ENCODE measurements at places on chromosomes 6 and 20.
A peak's percentile ranks its signal among the peaks of the same experiment; 100 is the strongest.

- DNase-seq: no peak
These were observed 1.6 kb upstream of the HEY2 start for GRCh38 chr6:125747589-125748405.

DNA sequence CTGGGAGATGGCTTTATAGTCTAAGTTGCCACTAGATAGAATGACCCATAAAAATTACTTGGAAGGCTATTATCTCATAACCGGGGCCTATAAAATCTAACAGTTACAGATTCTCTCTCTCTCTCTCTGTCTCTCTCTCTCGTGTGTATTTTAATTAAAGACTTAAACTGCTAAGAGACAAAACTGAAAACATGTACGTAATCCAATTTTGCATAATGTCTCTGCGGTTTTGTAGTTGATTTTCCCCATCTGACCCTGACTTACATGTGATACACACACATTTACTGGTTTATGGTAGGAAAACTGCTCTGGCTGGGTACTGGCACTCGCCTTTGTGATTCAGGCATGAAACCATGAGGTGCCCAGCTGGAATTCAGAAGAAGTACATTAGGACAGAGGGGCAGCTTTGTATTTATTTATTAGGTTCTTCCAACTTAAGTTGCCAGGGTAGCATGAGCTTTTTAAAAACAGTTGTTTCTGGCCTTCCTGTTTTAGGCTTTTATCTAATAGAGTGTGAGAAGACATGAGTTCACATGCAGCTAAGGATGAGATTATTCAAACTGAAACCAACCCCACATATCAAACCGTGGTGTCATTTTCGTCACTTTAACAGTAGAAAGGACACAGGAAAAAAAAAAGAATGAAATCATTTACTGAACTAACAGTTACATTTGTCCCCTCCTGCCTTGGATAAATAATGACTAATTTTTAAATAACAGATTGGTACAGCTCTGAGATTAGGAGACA lies 182.5 kb downstream of the GMPR start:
- no peak for DNase-seq

- DNase-seq: no peak
These were observed 18.3 kb upstream of the ADGRF4 start for GRCh38 chr6:47680051-47680450.

GRCh38 chr6:53058388-53059195 lies 6.6 kb upstream of the FBXO9 start:
- no peak for DNase-seq

GRCh38 chr20:8353512-8353911 lies 221.4 kb downstream of the PLCB1 start:
- no peak for DNase-seq

DNA sequence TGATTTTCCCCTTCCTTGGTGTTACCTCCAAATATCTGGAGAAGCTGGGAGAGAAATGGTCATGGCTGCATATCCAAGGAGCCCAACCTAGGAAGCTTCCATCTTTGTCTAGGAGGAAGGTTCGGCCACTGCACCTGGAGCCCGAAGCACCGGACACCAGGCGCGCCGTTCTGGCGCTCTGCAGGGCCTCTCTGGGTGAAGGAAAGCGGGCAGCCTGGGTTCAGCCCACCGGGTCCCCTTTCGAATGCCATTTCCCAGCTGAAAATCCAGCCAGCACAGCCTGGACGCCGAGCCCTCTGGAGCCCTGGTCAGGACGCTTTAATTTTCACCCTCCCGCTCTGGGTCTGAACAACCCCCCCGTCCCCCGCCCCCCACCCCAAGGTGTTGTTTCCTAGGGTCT lies 1.2 kb downstream of the LINC00237 start:
- no peak for DNase-seq

- no peak for DNase-seq
These were observed 29.0 kb downstream of the CD83 start for GRCh38 chr6:14146506-14147096.

- peak; percentile 25 for DNase-seq
These were observed 1.1 kb upstream of the SAMD5 start for GRCh38 chr6:147507162-147508041.

GRCh38 chr20:2109425-2110210 lies 8.0 kb downstream of the STK35 start:
- no peak for DNase-seq

DNA sequence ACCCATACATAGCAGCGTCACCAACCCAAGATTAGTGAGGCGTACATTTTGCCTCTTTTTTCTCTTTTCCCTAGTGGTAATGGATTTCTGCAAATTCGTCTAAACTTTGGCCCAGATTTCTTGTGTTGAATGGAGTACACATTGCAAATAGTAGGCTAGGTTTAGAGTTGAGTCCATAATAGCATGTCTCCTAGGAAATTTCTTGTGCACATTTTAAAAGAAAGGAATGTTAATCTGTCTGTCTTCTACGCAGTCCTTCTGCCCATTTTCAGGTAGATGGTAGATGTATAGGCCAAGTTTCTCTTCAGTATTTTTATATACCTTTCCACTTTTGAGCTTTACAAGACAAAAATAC lies 15.7 kb downstream of the TAB2 start:
- no peak for DNase-seq

DNA sequence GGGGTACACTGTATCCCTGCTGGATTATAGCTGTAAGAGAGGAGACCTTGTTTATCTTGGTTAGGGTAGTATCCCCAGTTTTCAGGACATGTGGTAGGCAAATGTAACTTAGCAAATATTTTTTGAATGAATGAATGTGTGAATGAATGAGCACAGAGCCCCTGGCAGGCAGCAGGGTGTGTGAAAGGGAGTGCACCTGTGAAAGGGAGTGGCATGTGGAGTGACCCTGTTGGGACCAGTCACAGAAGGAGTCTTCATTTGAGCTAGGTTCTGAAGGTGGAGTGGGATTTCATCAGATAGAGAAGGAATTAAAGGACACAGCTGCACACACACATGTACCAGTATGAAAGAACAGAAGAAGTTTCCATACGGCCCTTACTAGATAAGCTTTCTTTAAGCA lies 4.9 kb downstream of the SMAP1 start:
- DNase-seq: no peak

GRCh38 chr6:160043784-160044183 lies 74.9 kb downstream of the IGF2R start:
- no peak for DNase-seq

GRCh38 chr6:134295953-134296553 lies 21.9 kb downstream of the SGK1 start:
- DNase-seq: no peak

DNA sequence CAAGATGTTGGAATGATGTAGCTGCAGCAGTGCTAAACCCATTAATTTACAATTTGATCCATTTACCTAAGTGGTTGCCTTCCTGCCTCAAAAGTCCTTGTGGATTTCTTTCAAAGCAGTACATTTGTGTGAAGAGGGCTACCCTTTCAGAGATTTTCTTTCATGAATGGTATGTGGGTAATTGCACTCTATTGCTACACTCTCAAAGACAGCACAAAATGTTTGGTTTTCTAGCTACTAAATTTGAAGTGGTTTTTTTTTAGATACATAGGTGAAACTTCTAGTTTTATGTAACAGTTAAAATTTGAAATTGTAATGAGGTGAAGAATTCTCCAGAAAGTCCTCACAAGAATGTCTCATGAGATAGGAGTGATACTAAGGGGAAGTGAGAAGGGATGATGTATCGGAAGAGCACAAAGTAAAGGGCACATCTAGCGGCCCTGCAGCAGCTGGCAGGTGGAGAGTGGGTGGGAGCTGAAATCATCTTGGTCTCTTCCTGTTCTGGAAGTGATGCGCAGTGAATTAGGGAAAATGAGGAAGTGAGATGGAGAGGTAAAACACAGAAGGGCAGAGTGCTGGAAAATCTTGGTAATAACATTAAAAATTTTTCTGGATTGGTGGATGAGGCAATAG lies 236.8 kb upstream of the MAN1A1 start:
- DNase-seq: no peak

DNA sequence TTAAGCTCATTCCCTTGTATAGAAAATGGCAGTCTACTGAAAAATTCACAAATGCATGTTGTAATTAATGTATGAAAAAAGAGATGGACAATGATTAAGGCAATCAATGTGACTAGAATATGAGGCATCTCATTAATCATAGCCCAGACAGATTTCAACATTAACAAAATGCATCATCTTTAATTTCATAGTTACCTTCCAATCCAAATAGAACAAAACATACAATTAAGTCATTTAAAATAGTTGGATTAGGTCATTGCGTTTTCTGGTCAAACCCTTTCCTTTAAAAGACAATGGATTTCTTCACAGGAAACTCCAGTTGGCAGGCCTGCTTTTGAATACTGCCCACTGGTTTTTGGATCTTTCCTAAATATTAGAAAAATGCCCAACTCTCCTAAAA lies 203.9 kb downstream of the HAO1 start:
- DNase-seq: no peak

- DNase-seq: no peak
These were observed 313.6 kb upstream of the NT5E start for GRCh38 chr6:85136310-85136709.

DNA sequence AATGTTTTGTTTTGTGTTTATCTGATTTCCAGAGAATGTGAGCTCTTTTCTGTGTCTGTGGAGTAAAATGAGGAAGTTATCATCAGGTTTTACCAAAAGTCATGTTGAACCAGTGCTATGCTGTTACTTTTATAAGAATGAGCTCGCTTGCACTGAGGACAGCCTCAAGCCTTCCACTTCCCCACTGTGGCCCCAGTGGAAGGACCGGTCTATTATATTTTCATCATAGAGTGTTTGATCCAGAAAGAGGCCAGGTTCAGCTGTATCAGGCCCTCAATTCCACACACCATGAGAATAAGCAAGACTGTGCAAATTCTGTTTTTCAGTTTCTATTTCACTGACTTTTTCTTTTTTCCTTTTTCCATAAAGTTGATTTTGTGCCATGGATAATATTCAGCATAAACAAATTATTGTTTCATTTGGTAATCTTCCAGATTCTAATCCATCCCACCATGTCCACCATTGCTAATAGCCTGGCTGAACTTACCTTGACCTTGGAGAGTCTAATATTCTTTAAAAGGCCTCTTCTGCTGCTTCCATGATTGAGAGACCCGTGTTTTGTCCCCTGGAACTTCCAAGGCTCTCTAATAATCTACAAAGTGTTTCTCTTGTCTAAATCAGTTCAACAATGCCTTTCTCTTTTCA lies 286.2 kb downstream of the THBS2 start:
- no peak for DNase-seq

DNA sequence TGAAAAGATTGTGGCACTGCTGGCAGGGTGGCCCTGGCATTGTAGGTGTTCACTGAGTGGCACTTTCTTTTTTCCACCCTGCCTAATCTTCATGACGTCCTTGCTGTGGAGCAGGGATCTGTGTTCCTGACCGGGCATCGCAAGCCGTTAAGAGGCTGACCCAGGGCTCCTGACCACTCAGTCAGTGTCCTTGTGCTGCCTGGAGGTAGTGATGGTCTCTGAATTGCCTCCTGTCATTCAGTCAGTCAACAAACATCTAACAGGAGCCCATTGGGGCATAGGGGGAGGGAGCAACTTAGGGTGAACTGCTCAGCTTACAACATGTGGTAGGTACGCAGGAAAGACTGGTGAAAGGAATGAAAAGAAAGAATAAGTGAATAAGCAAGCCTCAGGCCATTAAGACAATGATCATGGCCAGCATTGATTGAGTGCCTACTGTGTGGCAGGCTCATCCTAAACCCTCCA lies 152.0 kb downstream of the CEBPB start:
- no peak for DNase-seq

DNA sequence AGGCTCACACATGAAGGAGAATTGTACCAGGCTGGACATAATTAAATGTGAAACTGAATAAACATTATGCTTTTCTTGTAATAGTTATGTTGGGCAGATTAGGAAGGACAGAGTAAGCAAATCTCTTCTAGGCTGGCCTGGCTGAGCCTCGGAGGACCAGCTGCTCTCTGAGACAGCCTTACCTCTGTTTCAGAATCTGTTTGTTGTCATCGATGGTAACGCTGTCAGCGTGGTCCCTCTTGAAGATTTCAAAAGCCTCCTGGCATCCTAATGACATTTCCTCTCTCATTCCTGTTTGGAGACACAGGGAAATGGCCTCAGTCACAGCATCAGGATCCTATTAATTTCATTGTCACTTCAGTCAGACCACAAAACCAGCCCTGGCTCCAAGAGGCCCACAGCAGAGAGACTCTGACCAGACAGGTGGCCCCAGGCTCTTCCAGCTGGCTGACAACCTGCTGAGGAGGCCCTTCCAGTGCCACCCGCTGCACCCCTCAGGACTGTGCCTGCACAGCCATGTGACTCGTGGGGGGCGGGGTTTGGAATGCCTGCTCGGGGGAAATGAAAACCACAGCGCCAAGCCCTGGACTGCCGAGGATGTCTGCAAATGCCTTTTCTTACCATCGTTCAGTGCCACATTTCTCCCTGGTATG lies 108.5 kb upstream of the KCNK16 start:
- DNase-seq: no peak

GRCh38 chr6:142162780-142163179 lies 15.7 kb downstream of the VTA1 start:
- no peak for DNase-seq

GRCh38 chr6:21359926-21360325 lies 233.6 kb upstream of the SOX4 start:
- no peak for DNase-seq

DNA sequence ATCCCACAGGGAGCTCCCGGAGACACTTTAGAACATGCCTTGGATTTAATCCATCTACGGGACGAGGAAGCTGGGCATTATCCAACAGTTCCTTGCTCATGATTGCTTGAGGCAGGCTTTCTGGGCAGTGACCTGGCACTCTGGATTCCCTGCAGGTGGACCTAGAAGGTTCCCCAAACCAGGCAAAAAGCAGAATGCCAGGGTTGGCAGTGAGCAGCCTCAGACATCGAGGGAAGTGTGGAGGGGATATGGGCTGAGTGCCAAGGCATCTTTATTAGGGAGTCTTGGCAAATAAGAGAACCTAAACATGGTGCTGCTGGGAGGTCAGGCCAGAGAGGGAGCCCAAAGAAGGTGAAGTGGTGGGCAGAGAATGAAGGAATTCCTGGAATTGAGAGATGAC lies 158.5 kb downstream of the CD83 start:
- DNase-seq: no peak

All from frontal cortex (tissue), 4 donors.